ENCODE measurements at places on chromosomes 4 and X. TPM values are rescaled to one million over a fixed set of nuclear protein-coding genes. Genes with fewer than 3 reads are reported as not detected.

SCD5 gene
- total RNA-seq, result 47.0 TPM

EGF gene
- total RNA-seq, result 3.1 TPM

FSTL5 gene
- 0.33 TPM for total RNA-seq

PARM1 gene
- total RNA-seq, result 487 TPM

SPANXN4 gene
- total RNA-seq, result not detected

SGCB gene
- total RNA-seq, result 14.7 TPM

SFRP2 gene
- 15.0 TPM for total RNA-seq

TLR10 gene
- 0.83 TPM for total RNA-seq

SHISA3 gene
- total RNA-seq, result 5.7 TPM

MAGEA2 gene
- not detected for total RNA-seq

DUSP21 gene
- not detected for total RNA-seq

AFF1 gene
- total RNA-seq, result 200 TPM

SPACA5B gene
- total RNA-seq, result not detected

FAM241A gene
- total RNA-seq, result 9.9 TPM

PCDH18 gene
- total RNA-seq, result 34.9 TPM

TLR2 gene
- 8.7 TPM for total RNA-seq

ASMT gene
- total RNA-seq, result not detected

VSIG4 gene
- total RNA-seq, result 84.3 TPM

ADH1B gene
- 898 TPM for total RNA-seq

EIF4E gene
- 111 TPM for total RNA-seq

C1QTNF7 gene
- total RNA-seq, result 1.9 TPM

GPR78 gene
- not detected for total RNA-seq

GDPD2 gene
- total RNA-seq, result not detected

SPATA4 gene
- 0.88 TPM for total RNA-seq

NEIL3 gene
- not detected for total RNA-seq

COPS4 gene
- 69.9 TPM for total RNA-seq

LINC00632 gene
- 22.6 TPM for total RNA-seq

TMEM47 gene
- total RNA-seq, result 53.8 TPM

CXorf49 gene
- not detected for total RNA-seq

MAGT1 gene
- 156 TPM for total RNA-seq

UGT2B11 gene
- 0.92 TPM for total RNA-seq

TLR1 gene
- 12.8 TPM for total RNA-seq

CWH43 gene
- 21.7 TPM for total RNA-seq

TBX22 gene
- 11.9 TPM for total RNA-seq

SAGE1 gene
- not detected for total RNA-seq

CDS1 gene
- 55.5 TPM for total RNA-seq

GRIA3 gene
- 0.73 TPM for total RNA-seq

RRH gene
- total RNA-seq, result 0.22 TPM

UGT2B7 gene
- total RNA-seq, result not detected

TRPC3 gene
- 0.44 TPM for total RNA-seq

RPA4 gene
- 1.1 TPM for total RNA-seq

HSD17B13 gene
- total RNA-seq, result 0.44 TPM

XAGE1A gene
- total RNA-seq, result not detected

RTL5 gene
- total RNA-seq, result 5.6 TPM

ARMCX4 gene
- 18.4 TPM for total RNA-seq

IL13RA1 gene
- total RNA-seq, result 42.6 TPM

ETDB gene
- not detected for total RNA-seq

NEUROG2 gene
- not detected for total RNA-seq

PLXNA3 gene
- total RNA-seq, result 9.9 TPM

FOXR2 gene
- not detected for total RNA-seq

DKK2 gene
- 0.54 TPM for total RNA-seq

ZBED1 gene
- total RNA-seq, result 42.0 TPM

RHOXF2 gene
- not detected for total RNA-seq

MSN gene
- 318 TPM for total RNA-seq
